ENCODE measurements at places on chromosomes 6 and 20. TPM values are rescaled to one million over a fixed set of nuclear protein-coding genes. Genes with fewer than 3 reads are reported as not detected.

NUP153 gene
- total RNA-seq: 18.1 TPM

PROKR2 gene
- total RNA-seq: not detected

PTCRA gene
- not detected for total RNA-seq

SAPCD1 gene
- 2.8 TPM for total RNA-seq

PCED1A gene
- 41.4 TPM for total RNA-seq

GUCA1A gene
- not detected for total RNA-seq

ZBTB9 gene
- 4.1 TPM for total RNA-seq

PRICKLE4 gene
- 0.43 TPM for total RNA-seq

UNC5CL gene
- total RNA-seq: 0.12 TPM

CNPY3 gene
- total RNA-seq: 44.8 TPM

UNC93A gene
- total RNA-seq: not detected

MICB gene
- 12.6 TPM for total RNA-seq

LAMA2 gene
- total RNA-seq: 154 TPM

NOX3 gene
- not detected for total RNA-seq

CCM2L gene
- total RNA-seq: not detected

FUCA2 gene
- 68.8 TPM for total RNA-seq

STMND1 gene
- total RNA-seq: not detected

PRKN gene
- total RNA-seq: 1.8 TPM

PLCB1 gene
- 6.4 TPM for total RNA-seq

RPS18 gene
- total RNA-seq: 8,802 TPM

SRMS gene
- total RNA-seq: not detected

GRIK2 gene
- 2.3 TPM for total RNA-seq

TUBB1 gene
- not detected for total RNA-seq

THEMIS gene
- not detected for total RNA-seq
